ENCODE measurements at places on chromosomes 12 and 14.

GRCh38 chr12:124790650-124791400 lies 72.8 kb downstream of the SCARB1 start:
- DNase-seq, result no peak

DNA sequence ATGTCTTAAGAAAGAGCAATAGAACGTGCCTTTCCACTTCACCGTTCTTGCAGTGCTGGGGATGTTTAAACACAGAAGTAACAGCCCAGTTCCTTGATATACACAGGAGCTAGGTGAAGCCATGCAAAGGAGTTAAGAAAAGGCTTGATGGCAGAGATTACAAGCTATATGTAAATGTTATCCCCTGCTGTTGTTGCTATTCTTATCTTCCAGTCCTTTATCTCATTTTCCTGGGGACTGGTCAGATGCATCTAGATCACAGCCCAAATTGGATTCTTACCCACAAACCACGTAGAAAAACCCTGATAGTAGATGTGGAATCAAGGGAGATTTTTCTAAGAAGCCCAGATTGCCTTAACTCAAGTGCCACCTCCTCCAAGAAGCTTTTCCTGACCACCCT lies 5.5 kb downstream of the ASCL1 start:
- no peak for DNase-seq

GRCh38 chr14:87081004-87081403 lies 912.0 kb downstream of the GALC start:
- DNase-seq, result no peak

- DNase-seq, result no peak
Measured at GRCh38 chr14:99546234-99546879, 57.6 kb downstream of the CCDC85C start.

DNA sequence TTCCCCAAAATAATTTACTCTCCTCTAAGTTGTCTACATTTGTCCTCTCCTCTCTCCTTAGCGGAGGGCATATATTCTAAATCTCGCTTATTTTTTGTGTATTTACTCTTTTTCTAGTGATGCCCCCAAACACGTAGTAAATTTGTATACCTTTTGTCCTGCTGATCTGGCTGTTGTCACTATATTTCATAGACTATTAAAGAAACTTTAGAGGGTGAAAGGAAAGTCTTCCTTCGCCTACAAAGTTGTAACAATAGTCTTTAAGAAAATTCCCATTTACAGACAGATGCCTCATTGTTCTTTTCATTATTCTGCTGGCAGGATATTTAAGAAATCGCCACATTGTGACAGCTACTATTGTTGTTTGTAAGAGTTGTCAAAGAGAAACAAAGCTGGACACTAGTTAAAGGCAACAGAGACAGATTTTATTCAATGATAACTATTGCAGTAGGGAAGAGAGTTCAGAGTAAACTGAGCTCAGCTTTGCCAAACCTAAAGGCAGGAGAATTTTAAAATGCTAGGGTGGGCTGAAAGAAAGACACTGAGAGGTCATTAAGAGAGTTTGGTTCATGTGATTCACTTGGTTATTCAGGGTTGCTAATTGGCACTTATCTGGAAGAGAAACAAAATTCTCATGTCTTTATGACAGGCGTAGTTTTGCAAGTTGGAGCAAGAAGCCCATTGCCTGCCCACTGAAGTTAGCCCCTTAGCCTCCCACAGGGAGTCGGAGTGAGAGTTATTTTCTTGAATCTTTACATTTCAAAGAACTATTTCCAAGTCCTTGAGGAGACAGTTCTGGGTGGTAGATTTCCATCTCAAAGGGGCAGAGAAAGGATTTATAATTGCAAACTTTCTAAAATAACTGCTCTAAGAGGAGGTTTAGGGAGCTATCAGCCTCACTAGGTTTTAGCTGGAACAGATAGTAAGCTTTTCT lies 1272.5 kb upstream of the SEL1L start:
- no peak for DNase-seq

- DNase-seq, result no peak
Measured at GRCh38 chr14:50943943-50944646, at the start of gene PYGL. Gene PYGL, minus strand, starts transcription at chr14:50944483. Its CDS starts 80 bp downstream, at chr14:50944403.

DNA sequence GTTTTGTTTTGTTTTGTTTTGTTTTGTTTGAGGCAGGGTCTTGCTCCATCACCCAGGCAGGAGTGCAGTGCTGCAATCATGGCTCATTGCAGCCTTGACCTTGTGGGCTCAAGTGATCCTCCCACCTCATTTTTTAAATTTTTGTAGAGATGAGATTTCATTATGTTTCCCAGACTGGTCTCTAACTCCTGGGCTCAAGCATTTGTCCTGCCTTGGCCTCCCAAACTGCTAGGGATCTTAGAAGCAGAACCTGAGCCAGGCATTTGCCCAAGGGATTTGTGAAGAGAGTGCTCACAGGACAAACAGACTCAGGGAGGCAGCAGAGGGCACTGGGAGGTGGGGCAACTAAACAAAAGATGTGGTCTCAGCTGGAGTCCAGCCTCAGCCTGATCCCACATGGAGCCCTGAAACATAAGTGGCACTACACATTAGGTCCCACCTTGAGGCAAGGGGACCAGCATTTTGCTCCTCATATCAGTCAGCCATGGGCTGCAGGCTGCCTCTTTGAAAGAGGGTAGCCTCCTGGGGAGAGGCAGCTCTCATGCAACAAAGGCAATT lies 86.2 kb upstream of the CMKLR1 start:
- no peak for DNase-seq

DNA sequence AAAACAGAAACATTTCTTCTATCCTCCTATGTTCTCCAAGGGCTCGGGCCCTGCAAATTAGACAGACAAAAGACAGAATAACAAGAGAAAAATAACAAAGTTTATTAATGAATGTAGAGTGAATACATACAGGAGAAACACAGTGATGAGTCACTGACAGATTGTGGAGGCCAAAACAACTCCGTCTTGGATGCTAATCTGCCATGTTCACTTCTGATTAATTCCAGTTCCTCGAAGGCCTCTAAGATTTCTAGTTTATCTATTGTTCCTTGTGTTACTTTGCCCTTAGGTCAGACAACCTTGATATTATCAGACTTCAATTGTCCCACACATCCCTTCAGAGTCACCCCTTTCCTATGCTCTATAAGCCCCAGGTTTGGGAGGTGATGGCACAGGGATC lies 26.8 kb upstream of the NEDD1 start:
- DNase-seq, result no peak

- no peak for DNase-seq
Measured at GRCh38 chr12:86521870-86522269, 265.7 kb upstream of the MGAT4C start.

GRCh38 chr14:70935135-70935534 lies 27.9 kb downstream of the PCNX1 start:
- no peak for DNase-seq

GRCh38 chr14:35180179-35180578 lies 57.8 kb downstream of the PRORP start:
- no peak for DNase-seq

DNA sequence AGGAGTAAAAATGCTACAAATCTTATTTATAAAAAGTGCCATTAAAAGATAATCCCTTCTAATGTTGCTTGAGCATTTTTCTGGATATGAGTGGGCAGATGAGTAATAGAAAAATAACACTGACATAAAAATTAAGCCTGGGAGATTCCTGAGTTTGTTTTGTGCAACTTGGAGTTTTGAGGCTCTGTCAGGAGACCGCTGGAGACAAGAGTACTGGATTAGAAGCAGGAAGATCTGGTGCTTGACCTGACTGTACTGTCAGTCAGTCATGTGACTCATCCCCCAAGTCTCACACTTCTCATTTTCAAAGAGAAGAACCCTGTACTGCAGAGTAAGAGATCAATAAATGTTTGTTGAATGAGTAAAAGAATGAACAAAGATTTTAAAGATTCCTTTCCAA lies 29.4 kb downstream of the ANO4 start:
- no peak for DNase-seq

DNA sequence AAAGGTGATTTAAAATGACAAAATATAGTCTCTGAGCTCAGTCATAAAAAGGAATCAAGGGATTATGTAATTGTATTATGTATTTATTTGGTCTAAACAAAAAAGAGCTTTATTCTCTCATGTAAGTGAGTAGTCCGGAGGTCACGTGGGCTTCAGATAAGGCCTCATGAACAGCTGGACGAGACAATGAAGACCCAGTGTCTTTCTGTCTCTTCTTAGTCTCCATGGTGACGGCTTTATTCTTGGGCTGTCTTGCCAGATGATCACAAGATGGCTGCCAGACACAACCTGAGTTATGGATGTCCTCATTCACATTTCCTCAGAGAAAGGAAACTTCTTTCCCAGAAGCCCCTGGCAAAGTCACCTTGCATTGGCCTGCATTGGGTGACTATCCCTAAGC lies 98.6 kb downstream of the ARF6 start:
- DNase-seq, result no peak

GRCh38 chr12:49562831-49563230 lies 5.1 kb downstream of the MCRS1 start:
- DNase-seq, result no peak

DNA sequence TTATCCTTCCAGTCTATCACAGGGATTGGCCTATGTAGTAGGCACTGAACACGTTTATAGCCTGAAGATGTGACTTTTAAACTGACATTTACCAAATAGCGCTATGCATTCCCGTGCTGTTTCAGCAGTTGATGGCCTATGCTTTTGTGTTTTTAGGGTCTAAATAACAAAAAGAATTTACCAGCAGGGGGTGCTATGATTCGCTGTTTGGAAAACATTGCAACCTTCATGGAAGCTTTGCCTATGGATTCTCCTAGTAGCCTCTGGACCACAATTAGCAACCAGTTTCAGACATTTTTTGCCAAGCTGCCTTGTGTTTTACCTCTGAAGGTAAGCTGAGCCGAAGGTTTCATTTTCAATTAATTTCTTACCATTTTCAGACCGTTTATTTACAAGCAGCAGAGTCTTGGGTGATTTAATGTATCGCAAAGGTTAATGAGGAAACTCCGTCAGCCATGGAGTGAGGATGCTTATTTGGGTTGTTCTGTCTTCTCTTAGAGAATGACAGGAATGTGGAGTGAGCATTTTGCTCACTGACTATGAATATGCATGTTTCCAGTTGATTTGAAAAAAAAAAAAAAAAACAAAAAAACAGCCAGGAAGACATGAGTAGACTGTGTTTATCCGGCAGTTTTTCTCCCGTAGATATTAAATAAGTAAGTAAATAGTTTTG lies 133.1 kb downstream of the PRIMA1 start:
- peak; percentile 23 for DNase-seq
